ENCODE measurements at places on chromosomes 12 and 14. TPM values are rescaled to one million over a fixed set of nuclear protein-coding genes. Genes with fewer than 3 reads are reported as not detected.

GRCh38 chr14:74599946-74600345, 12.1 kb downstream of the LTBP2 start:
- DNase-seq = no peak

DNA sequence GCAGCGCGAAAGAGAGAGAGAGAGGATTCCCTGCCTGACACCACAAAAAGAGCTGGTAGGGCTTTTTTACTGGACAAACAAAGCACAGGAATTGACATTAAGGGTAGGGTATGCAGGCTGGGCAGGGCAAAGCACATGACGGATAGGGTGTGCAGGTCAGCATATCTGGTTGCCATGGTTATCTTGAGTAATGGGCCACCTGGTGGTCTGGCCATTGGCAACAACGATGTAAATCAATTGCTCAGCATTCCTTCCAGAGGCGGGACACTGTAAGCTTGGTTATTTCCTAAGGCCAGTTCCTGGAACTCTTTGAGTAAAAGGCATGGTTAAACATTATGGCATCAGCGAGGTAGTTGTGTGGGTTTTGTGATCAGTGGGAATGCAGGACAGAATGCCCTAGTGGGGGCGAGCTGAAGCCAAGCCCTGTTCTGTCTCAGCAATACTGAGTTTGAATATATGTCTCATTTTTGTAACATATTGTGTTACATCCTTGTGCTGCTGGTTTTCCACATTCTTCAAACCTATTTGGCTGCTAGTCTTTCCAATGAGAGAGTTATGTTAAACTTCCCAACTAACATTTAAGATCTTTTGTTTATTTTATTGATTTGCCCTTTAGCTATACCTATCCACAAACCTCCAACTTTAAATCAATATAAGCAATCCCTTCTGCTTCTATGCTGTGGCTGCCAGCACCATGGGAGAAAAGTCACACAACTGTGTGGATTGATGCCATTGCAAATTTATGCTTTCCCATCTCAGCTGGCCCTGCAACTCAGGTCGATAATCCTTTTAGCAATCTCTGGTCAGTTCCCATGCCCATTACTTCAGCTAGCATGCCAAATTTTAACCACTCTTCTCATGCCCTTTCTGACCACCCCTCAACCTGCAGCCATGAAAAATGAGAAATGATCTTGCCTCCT, 396.7 kb upstream of the PDE3A start:
- no peak for DNase-seq

DNA sequence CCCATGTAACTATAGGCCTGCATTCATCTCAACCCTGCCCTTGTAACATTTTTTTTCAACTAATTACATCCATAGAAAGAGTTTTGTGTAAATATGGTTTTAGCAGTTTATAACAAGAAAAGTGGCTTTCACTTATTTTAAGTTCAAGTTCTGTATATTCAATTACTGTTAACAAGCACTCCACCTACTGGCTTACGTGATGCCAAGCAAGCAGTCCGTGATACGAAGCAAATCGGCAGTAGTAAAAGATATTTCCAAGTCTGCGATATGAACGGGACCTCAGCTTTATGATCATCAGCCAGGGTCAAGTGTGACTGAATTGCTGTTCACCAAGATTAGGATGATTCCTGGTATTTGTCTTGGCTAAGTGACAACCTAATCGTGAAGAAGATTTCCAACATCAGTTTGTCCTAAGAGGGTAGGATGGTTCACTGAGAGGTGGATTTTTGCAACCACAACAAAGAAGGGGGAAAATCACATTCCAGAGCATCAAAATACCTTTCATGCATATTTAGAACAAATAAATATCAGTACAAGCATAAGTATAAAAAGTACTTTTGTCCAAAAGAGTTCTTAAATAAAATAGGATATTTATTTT, 456.2 kb downstream of the FOXG1 start:
- DNase-seq = no peak

- DNase-seq = no peak
These were observed 23.8 kb downstream of the JAG2 start for GRCh38 chr14:105144666-105145380.

DNA sequence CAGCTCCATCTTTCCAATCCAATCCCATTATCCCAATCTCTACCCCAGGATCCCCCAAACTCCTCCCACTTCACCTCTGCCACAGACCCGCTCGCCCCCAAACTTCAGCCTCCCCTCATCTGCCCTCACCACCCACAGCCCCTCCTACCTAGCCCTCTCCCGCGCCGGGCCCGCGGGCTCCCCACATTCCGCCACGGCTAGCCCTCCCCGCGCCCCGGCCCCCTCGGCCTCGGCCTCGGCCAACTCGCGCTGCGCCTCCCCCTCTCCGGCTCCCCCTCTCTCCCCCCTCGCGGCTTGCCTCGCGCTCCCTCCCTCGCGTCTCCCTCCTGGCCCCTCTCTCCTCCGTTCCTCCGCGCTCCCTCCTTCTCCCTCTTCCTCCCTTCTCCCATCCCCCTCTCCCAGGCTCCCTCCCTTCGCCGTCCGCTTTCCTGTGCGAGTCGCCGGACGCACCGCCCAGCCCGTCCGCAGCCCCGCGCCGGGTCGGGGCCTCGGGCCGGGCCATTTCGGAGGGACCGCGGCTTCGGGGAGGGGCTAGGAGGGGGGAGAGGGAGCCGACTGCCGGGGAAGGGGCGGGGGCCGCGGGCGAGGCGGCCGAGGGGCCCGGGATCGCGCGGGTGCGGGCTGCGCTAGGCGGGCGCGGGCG, at the start of gene ATN1:
TSS of gene ATN1 (plus strand) at position 581 of the 643 bp plus-strand sequence. CDS start 6,043 bp downstream, outside the sequence.
- peak; percentile 61 for DNase-seq

TAS2R9 gene
- not detected for total RNA-seq

- no peak for DNase-seq
These were observed 4.2 kb upstream of the TEP1 start for GRCh38 chr14:20417250-20418186.

GRCh38 chr12:6345319-6346091, 3.6 kb upstream of the TNFRSF1A start:
- peak; percentile 83 for DNase-seq

DCP1B gene
- 13.4 TPM for total RNA-seq

NELL2 gene
- 43.5 TPM for total RNA-seq

DNA sequence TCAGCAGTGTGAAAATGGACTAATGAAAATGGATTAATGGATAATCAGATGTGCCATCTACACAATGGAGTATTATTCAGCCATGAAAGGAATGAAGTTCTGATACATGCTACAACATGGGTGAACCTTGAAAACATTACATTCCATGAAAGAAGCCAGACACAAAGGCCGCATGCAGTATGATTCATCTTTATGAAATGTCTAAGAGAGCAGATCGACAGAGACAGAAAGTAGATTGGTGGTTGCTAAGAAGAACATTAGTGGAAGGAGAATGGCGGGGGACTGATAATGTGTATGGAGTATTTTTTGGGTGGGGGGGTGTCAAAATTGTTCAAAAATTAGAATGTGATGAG, 47.3 kb downstream of the PRKAB1 start:
- DNase-seq = no peak

VRTN gene
- total RNA-seq = not detected

MFAP5 gene
- not detected for total RNA-seq

GRCh38 chr14:31457665-31458659, 656 bp upstream of the DTD2 start:
- DNase-seq = no peak

GRCh38 chr12:77130193-77130592, 64.8 kb upstream of the E2F7 start:
- DNase-seq = no peak

GRCh38 chr12:128801879-128802391, 21.8 kb downstream of the SLC15A4 start:
- no peak for DNase-seq

GRCh38 chr14:52856139-52856538, 64.7 kb upstream of the GNPNAT1 start:
- DNase-seq = no peak

DNA sequence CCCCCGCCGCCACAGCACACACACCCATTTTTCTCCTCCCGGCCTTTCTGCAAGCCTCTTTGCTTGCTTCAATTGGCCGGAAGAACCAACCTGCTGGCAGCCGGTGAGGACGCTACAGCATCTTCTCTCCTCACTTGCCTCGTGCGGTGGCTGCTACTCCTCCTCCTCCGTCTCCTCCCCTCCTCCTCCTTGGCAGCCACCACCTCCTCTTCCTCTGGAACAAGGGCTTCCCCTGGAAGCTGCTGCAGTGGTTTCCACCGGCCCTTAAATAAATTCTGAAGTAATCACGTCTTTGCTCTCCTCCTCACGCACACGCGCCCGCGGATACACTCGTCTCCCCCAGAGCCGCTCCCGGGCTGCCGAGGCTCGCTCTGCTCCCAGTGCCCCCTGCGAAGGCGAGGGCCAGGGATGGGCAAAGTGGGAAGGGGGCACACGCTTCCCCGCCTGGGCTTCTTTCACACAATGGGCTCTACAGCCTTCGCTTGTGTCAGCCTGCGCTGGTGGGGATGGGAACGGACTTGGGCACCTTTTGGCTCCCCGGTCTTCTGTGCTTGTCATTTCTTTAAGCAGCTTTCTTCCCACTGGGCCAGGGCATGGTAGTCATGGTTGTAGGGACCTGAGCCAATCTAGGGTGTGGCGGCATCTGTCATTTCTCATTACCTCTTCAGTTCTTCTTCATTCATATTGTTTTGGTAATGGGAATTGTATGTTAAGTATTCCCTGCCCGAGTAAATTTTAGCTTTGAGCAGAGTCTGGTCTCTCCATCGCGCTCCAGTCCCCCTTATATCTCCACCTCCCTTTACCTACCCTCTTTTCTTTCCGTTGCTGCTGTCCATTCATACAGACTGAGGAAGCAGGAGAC, at the start of gene PPFIA2:
TSS of gene PPFIA2 (minus strand) at position 161 of the 862 bp plus-strand sequence.
- peak; percentile 39 for DNase-seq

ABCD2 gene
- 4.8 TPM for total RNA-seq

DNA sequence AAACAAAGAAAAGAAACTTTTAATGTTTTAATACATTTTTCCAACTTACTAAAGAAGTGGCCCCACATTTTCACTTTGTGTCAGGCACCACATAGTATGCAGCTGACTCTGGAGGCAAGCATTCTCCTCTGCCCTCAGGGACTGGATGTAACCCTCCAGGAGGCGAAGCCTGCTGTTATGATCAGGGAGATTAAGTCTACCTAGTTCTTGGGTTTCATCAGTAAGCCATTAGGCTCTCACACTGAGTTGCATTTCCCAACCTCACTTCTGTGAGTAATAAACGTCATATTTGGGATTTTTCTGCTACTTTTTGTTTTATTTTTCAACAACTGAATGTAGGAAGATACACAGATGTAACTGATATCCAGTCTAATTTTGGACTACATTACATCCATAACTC, 101.2 kb upstream of the LRFN5 start:
- no peak for DNase-seq

DNA sequence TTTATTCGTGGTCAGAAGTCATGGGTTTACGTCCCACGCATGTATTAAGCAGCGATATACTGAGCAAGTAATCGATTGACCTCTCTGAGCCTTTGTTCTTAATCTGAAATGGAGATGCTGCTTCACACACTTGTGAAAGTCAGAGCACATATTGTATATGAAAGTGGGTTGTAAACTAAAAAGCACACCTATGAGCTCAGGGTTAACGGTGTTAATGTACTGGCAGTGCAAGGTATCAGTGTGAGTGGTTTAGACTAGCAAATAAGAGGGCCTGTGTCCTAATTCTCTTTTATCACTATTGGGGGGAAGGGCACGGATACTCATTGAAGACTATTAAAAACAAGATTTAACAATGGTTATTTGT, 676 bp downstream of the MRPL42 start:
- DNase-seq = no peak

- no peak for DNase-seq
These were observed 350.7 kb downstream of the SEC23A start for GRCh38 chr14:38752341-38752740.

DNA sequence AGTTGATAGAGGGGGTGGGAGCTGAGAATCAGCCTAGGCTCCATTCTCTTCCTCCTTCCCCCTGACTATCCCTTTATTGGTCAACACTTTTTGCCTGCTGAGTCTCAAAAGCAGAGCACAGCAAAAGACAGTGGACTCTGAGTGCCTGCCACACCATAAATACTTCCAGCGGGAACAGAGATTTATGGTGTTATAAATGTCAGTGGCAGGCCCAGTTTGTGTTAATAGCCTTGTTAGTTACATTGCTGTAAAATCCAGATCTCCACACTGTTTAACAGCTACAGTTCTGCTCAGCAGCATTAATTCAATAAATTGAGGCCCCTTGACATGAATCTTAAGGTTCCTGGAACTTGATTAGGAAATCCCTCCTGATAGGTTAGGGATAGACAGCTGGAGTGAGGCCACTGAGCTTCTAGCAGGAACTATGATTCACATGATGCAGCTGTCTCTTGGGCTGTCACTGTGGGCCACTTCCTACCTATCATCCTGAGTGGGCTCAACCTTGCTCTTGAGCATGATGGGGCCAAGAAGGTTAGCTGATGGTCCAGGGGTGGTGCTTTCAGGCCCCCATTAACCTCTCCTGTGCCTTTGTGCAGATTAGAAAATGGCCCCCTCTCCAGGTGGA, 295.2 kb upstream of the SRRM4 start:
- DNase-seq = no peak

DNA sequence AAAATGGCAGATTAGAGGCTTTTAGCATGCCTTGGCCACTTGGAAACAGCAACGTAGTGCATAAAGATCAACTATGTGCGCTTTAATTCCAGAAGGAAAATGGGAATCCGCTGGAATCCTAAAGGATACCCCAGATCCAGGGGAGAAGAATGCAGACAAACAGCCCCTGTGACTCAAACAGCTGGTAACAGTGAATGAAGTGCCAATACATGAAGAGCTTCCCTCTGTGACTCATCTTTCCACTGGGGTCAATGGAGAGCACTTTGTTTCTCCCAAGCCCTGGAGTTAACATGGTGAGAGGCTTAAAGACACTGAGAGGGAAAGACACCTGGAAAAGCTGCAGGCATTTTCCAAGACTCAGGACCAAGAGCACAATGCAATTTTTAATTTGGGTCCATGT, 263.1 kb downstream of the CEP128 start:
- DNase-seq = no peak

DNA sequence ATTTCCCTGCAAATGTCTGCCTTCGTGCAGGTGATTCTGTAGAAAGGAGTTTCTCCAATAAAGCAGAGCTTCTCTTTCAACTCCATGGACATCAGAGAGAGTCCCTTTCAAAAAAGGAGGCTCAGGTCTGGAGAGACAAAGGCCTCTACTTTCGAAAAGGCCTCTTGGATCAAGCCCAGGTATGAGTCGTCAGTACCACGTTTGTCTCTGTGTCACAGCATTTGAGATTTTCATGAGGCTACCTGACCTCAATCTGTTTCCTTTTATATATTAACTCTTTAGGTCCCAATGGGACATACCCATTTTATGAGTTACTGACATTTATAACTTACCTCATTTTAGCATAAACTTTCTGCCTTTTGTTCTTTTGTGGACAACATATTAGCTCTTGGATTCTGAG, 290.8 kb downstream of the RPAP3 start:
- DNase-seq = no peak

- no peak for DNase-seq
These were observed 230.9 kb downstream of the BTG1 start for GRCh38 chr12:91914701-91915100.

GRCh38 chr12:82522762-82523161, 163.9 kb upstream of the TMTC2 start:
- no peak for DNase-seq

GRCh38 chr14:69887740-69888657, 8.8 kb downstream of the SMOC1 start:
- DNase-seq = no peak

CABP1 gene
- 0.29 TPM for total RNA-seq

KCNK10 gene
- not detected for total RNA-seq

- no peak for DNase-seq
These were observed 274.5 kb upstream of the LRIG3 start for GRCh38 chr12:59194794-59195193.

SMOC1 gene
- total RNA-seq = not detected

Data from activated CD4-positive, alpha-beta memory T cell treated with anti-CD3 and anti-CD28 coated beads for 36 hours (primary cell).